Stimulated activated CD4-positive, alpha-beta T cell treated with anti-CD3 and anti-CD28 coated beads, Interleukin-4, amount 100 ng/mL, for 48 hours (primary cell): ENCODE measurements at places on chromosomes 5 and 9.

GRCh38 chr9:20538956-20539355 is 83.3 kb downstream of the MLLT3 start:
- no peak for DNase-seq

DNA sequence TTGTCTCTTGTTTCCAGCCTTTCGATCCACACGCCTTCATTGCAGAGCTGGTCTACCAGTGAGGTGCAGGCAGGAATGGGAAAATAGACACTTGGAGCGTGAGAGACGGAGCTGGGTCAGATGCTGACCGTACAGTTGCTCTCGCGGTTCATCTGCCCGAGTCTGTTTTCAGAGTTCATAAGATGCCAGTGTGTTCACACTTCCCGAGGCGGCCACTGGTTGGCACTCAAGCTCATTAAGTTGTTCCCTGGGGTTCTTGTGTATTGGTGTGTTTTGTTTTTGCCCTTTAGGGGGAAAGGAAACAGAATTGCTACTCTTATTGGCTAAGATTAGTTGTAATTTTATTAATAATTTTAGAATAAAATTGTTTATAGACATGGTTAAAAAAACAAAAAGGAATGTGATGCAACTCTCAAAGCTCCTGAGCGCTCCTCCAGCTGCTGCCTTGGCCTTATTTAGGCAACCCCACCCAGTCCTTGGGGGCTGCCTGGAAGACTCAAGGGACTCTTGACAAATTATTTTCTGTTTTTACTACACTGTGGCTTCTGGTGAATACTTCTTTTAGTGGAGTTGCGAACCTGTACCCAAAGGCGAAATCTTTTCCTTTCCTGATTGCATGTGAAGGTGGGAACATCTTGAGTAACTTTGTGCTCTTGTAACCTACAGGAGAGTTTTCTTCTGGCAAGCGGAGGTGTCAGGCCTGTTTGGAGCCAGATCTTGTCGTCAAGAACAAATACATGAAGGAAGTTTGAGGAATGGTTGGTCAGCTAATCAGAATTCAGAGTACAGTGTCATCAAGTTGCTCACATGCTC is 146.1 kb downstream of the MAST4 start:
- DNase-seq: no peak

DNA sequence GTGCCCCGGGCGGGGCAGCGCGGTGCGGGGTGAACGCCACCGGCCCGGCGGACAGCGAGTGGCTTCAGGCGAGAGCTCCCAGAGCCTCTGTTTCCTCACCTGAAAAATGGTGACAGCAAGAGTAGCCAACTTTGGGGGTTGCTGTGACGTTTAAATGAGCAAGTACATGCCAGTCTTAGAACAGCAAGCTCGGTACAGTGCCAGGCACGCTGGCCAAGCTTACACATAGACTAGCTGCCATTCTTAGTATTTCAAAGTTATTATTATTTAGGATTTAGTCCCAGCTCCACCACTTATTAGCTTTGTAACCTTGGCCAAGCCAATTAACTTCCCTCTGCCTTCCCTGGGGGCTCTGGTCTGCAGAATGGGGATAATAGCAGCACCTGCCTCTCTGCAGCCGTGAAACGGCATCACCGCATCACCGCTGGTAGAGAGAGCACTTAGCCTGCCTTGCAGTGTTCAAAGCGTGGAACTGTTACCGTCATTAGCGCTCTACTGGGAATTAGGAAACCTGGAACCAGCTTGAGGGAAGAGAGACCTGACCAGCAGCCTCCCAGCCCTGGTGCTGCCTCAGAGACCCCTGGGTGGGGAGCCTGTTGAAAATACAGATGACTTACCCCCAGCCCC is at the start of gene C9orf50:
Gene C9orf50, minus strand, starts transcription at position 433 of the 627 bp plus-strand sequence. CDS start 527 bp downstream, outside the sequence.
- no peak for DNase-seq

DNA sequence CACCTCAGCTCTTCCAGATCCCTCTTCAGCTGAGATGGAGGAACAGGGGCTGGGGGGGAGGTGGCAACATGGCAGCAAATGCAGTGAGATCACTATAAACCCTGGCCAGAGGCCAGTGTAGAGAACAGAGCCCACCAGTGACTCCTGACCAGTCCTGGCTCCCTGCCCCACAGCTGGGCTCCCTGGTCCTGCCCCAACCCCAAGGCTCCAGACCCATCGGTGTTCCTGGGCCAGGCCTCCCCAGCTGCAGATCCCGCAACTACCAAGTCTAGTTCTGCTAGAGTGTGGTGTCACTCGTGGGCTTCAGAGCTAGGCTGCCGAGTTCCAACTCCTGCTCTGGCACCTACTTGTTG is 16.8 kb downstream of the AKNA start:
- no peak for DNase-seq

DNA sequence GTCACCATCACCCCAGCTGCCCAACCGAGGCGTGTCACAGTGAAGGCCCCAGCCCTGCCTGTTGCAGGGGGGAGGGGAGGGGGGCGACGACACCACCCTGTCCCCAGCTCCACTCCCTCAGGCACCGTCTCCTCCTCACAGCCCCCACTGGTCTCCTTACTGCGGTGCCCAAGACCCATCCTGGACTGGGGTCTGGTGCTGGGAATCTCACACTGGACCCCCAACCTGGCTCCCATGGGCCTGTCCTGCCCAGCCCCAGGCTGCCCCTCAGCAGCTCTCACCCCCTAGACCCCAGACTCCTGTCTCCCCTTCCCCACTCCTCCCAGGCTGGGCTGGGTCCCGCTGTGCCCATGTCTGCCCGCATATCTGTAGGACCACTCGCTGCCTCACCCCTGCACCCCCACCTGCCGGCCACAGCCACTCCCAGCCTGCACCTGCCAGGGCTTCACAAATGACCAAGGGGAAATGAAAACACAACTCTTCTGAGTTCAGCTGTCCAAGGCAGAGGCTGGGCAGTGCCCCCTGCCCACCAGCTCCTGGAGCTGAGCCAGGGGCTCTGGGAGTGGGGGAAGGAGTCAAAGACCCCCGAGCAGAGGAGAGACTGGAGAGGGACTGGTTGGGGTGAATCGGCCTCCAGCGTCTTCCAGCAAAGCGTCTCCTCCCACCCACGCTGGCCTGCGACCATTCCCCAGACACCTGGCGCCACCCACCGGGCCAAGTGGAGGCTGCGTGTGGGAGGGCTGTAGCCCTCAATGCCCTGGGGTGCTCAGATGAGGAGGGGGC is 32.6 kb upstream of the EGFL7 start:
- peak; percentile 55 for DNase-seq

DNA sequence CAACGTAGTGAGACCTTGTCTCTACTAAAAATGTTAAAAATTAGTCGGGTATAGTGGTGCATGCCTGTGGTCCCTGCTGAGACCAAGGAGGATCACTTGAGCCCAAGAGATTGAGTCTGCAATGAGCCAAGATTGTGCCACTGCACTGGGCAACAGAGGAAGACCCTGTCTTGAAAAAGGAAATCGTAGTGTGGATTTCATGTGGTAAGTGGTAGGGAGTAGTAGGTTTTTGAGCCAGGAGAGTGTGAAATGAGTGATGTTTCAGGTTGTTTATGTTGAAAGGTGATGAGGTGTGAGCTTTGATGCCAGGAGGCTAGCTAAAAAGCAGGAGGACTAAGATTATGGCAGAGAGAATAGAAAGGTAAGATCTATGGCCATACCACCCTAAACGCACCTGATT is 5.9 kb downstream of the MATR3 start:
- DNase-seq: no peak

DNA sequence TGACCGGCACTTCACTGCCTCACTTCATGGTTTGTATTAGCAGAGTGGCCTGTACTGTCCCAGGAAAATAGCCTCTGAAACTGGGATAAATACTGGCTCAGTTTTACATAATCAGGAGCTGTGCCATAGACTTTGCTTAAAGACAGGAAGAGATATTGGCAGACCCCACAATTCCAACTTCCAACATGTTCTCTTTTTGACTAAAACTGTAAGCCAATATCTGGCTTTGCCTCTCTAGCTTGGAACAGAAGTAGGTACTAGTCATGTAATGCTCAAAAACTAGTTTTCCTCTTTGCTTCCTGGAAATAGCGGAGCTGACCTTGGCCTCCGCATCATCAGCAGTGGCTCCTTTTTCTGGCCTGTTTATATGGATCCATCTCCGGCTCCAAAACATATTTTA is 276.9 kb downstream of the CDH9 start:
- DNase-seq: no peak

DNA sequence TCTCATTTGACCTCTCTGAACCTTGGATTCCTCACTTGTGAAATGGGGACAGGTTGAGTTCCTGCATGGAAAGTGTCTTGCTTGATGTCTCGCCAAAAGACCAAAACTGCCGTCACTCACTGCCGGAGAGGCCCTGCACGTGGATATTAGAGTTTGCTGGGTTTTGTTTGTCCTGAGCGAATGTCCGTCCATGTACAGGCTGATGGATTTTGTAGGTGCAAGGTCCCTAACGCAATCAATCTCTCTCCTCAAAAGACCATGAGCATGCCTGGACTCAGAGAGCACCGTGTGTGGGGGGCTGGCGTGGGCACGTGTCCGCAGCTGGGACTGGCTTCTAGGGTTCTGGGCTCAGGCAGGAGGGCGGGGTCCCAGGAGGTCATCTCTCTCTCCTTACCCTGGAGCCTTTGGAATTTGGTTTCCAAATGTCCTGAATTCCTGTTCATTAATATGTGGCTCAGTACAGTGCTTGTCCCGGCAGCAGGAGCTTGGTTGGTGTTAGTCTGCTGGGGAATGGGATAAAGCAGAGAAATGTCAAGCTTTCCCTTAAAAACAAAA is 146.0 kb upstream of the IER5L start:
- no peak for DNase-seq

DNA sequence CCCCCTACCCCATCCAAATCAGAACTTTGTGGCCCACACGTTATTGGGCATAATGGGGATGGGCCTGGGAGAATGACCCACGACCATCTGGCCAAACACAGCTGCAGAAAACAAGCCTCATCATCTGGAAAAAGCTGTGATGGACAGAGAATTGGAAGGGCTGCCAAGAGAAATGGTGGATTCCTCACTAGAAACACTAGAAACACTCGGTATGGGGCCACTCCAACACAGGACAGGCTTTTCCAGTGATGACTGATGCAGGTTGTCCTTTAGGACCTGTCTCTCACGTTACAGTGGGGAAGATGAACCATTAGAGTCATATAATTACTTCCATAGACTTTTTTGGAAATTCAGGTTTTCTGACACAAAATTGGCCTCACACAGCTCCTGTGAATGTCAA is 172.4 kb upstream of the TARS1 start:
- DNase-seq: no peak

DNA sequence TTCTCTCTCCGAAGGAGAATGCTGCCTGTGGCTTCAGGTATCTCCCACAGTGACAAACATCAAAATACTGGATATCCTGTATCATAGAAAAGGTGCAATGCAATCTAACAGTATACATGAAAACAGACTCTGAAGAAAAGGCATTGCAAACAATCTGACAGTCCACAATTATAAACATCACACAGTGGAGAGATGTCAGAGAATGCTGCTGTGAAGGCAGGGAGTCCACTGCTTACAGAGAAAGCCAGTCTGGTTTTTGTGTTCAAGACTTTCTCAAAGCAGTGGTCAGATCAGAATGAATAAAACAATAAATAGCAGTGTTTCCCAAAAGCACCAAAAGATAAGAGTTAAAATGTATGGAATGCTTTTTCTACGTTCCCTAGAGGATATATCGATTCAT is 28.7 kb downstream of the TTC23L start:
- no peak for DNase-seq

GRCh38 chr5:62288118-62288517 is 17.9 kb upstream of the KIF2A start:
- no peak for DNase-seq

DNA sequence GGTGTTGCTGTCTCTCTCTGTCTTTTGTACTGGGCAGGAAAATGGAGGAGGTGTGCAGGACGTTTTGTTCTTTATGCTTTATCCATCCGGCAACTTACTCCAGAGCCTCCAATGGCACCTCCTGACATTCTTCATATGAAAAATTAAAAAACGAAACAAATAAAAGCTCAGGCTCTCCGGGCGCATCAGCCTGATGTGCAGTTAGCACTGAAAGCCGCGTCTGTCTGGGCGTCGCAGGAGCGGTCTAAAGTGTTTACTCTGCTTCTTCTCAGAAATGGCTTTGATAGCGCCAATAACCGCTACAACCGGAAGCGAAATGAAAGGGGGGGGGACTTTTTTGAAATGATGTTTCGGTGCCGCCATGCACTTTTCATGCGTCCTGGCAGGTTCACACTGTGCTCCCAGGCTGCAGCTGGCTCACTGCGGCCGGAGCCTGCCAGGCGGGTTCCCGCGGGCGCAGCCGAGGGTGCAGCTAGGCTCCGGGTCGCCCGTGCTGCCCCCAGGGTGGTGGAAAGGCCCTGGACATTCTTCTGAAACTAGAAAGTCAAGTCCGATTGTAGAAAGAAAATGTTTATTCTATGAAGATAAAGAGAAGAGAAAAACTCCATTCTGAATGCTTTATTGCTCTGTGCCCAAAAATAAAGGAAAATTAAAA is 407.7 kb upstream of the IRX1 start:
- no peak for DNase-seq

GRCh38 chr9:79155308-79155707 is 416.5 kb upstream of the TLE4 start:
- DNase-seq: no peak

DNA sequence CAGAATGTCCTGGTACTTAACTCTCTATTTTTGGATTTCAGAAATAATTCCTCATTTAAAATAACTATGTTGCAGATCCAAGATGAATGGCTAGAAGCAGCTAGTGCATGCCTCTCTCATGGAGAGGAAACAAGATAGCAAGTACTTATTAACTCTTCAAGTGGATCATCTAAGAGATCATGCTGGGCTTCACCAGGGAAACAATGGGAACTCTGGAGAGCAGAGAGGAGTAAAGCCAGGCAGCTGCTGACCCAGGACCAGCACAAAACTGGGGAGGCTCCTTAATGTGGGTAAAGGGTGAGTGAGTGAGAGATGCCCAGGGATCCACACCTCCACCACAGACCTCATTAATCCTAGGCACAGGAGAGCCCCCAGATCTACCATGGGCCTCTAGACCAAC is 897.8 kb upstream of the ACO1 start:
- DNase-seq: no peak

GRCh38 chr9:70060883-70061507 is 17.3 kb downstream of the MAMDC2 start:
- no peak for DNase-seq

- DNase-seq: no peak
Observed at GRCh38 chr9:130189840-130190239, 17.6 kb downstream of the NCS1 start.

DNA sequence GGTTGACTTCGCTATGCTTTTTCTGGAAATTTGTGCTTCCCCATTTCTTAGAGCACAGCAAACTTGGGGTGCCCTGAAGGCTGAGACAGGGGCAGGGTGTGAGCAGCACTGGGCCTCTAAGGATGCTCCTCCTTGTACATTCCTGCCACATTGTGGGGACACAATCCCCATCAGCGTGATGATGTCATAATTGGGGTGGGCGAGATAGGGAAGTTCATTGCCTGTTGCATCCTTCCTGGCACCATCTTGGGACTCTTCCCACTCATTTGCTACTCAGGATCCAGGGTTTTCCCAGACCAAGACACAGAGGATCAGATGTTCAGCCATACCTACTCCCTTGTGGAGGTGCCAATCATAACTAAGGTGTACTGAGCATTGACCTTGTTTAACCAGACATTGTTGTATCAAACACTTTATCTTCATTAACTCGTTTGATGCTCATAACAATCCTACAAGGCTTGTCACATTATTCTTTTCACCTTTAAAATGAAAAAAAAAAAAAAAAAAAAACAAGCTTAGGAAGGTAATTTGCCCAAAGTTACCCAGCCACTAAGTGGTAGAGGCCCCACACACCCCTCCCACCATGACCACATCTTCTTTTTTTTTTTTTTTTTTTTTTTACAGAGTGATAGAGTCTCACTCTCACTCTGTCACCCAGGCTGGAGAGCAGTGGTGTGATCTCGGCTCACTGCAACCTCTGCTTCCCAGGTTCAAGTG is 87.6 kb downstream of the UGCG start:
- DNase-seq: no peak
